ENCODE measurements at places on chromosomes 6 and 20.

- no peak for DNase-seq
Measured at GRCh38 chr20:37528446-37529213, 954 bp upstream of the BLCAP start.

GRCh38 chr6:39221779-39222641 is 7.3 kb downstream of the KCNK5 start:
- DNase-seq, result no peak

DNA sequence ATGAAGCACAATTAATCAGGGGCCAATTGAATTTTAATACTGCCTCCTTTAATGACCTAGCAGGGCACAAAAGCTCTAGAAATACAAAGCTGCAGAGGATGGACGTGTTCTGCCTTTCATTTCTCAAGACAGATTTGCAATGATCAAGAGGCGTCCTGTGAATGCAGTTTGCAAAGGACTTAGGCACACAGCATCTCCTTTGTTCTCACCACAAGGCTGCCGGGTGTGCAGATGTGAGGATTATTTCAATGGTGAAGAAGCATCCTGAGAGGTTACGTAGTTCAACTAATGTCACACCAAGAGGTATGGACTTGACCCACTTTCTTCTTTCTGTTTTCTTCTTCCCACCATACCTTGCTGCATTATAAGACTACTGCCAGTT is 42.9 kb upstream of the SPTLC3 start:
- DNase-seq, result no peak

DNA sequence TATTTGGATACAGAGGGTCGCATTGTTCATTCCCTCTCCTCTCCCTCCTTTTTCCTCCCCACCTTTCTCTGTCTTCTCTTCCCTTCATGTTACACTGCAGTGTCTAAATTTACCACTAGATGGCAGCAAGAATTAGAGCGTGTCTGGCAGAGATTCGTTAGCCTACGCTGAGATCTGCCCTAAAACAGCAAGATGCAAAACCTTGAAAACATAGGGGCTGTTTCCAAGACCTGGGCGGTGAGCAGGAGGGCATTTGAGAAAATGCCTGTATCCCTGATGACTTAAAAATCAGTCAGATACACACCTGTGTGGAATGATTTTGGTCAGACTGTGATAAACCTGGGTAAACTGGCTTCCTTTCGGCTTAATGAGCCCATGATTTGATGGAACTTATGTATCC is 101.5 kb upstream of the ISM1 start:
- peak; percentile 71 for DNase-seq

DNA sequence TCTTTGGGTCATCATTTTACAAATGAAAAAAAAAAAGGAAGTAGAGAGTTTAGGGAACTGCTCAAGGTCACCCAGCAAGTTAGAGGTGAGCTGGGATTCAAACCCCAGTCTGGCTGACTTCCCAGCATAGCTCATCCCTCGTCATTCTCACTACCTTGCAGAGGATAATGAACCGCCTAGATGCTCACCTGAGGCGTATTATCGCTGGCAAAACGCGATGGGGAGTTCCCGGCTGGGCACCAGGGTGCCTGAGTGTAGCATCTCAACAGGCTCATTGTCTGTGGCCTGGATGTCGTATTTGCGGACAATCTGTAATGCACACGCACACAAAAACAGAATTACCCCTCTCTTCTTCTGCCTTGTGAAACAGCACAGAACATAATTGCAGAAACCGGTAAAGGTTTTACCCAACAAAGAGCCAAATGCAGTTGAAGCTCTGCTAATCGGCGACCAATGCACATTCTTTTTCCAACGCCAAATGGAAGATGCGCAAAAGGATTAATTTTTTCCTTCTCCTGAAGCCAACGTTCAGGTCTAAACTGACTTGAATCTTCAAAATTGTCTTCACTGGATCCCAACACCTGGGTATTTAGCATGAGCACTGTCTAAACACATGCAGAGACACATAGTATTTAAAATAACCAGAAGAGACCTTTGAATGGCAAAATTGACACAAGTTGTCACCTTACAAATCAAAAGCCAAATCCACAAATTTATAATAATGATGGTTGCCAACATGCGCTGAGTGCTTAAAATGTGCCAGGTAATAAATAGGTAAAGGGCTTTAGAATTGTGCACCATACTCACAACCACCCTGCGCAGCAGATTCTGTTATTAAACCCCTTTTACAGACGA is 16.6 kb downstream of the CYP24A1 start:
- DNase-seq, result no peak

All from H4 (cell line).